Mesothelial cell of epicardium (in vitro differentiated cells): ENCODE measurements at places on chromosomes 12 and 14. TPM values are rescaled to one million over a fixed set of nuclear protein-coding genes. Genes with fewer than 3 reads are reported as not detected.

DNA sequence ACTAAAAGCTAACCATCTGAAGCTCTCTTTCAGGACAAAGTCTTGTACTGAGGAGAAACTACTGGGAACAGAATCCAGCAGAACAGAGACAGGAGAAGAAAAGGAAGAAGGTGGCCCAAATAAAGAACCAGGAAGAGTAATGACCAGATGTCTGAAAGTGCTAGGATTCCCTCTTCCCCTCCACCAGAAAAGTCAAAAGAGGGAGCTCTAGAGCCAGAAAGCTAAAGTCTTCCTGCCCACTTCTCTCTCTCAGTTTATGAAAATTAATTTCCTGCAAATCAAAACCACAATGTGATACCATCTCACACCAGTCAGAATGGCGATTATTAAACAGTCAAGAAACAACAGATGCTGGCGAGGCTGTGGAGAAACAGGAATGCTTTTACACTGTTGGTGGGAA, 47.2 kb downstream of the SPPL3 start:
- no peak for DNase-seq

GRCh38 chr12:79706676-79707075, 15.9 kb upstream of the PAWR start:
- DNase-seq = no peak

GRCh38 chr12:120971299-120972180, 6.8 kb upstream of the HNF1A start:
- no peak for DNase-seq

SLC38A4 gene
- 0.11 to 0.35 TPM (median 0.29 TPM) in 3 replicates for total RNA-seq

GLIPR1L1 gene
- not detected in 3 replicates for total RNA-seq

- no peak for DNase-seq
Observed at GRCh38 chr12:954741-955140, 5.2 kb upstream of the RAD52 start.
